ENCODE measurements at places on chromosomes 6 and 20. TPM values are rescaled to one million over a fixed set of nuclear protein-coding genes. Genes with fewer than 3 reads are reported as not detected.

The PDE7B gene
- polyA plus RNA-seq = 4.6 TPM

The OTOR gene
- polyA plus RNA-seq = not detected

The PLG gene
- polyA plus RNA-seq = 211 TPM

The HLA-DMA gene
- polyA plus RNA-seq = 101 TPM

DNA sequence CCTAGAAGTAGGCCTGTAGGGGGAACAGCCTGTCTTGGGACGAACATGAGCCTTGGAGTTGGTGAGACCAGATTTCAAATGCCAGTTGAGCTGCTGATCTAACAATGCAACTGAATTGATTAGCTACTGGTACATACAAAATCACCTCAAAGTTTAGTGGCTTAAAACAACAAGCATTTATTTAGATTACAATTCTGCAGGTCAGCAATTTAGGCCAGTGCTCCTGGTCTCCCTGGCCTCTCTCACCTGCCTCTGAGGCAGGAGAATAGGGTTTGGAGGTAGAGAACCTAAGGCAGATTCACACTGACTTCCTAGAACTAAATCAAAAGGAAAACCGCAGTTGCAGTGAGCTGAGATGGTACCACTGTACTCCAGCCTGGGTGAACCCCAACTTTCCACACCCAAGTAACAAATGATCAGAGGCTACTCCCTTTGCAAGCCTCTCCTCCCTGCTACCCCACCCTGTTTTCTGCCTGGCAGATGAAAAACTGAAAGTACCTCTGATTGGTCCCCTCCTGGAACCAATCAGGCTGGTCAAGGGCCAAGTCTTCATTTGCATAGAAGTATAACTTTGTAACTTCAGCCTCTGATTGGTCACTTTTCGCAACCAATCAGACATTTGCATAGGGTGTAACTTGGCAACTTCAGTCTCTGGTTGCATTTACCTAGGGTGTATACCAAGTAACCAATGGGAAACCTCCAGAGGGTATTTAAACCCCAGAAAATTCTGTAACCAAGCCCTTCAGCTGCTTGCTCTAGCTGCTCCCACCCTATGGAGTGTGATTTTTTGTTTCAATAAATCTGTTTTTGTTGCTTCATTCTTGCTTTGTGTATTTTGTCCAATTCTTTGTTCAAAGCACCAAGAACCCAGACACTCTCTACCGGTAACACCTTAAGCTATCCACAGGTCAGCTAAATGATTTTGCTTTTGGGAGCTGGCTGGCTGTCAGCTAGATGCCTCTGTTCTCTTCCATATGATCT, 8.1 kb upstream of the UBR2 start:
- DNase-seq = no peak

DNA sequence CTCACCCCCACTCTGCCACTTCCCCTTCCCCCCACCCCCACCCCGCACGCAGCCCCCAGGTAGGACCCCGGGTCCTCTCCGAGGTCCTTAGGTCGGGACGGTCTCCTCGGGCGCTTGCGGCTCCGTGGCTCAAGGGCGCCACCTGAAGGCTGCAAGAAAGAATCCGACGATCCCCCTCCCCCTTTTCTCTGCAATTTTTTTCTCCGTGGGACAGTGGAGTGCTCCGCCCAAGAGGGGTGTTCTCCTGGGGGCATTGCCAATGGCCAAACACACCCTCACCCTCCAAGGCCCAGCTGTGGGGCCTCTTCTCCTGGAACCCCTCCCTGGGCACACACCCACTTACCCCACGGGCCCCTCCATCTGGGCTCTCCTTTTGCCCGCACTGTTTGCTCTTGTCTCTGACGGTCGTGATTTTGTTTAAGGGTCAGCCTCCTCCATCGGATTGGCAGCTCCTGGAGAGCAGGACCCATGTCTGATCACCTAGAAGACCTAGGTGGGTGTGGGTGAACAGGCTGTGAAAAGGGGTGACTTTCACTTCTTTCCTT, 1.1 kb upstream of the TMEM74B start:
- no peak for DNase-seq

- DNase-seq = no peak
Observed at GRCh38 chr6:151374036-151374683, 17.2 kb downstream of the ZBTB2 start.

GRCh38 chr6:12578751-12579150, 137.8 kb upstream of the PHACTR1 start:
- DNase-seq = no peak

DNA sequence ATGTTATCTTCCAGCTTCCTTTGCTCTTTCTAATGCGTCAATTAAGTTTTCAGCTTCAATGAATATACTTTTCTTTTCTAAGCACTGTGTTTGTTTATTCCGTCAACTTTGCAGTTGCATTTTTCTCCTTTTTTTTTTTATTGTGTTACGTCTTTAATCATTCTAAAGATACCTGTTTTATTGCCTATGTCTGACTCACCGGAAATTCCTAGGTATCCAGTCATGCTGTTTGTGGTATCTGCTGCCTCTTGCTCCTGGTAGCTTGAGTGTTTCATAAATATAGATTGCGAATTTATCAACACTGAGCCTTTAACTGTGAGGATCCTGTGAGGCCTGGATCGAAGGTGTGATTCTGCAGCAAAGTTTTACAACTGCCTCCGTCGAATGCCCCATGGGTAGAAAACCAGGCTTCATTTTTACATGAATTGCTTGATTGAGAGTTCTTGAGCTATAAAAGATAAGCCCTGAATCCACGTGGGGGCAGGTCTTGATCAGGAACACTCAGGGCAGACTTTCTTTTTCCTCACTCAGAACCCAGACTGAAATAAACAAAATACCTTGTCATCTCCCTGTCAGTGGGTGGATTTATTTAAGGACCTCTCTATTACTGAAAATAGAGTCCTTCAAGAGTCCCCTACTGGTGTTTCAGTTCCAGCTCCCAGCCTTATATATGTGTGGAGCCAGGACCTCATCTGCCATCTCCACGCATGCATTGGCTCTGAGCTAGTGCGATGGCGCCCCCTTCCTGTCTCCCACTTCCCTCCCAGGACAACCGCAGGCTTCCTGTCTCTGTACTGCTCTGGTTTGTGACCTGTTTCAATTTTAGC, 60.1 kb upstream of the LRRC1 start:
- DNase-seq = no peak

GRCh38 chr20:1526310-1526709, 31.2 kb downstream of the SIRPD start:
- no peak for DNase-seq

GRCh38 chr6:72286911-72287311, 335.0 kb upstream of the KCNQ5 start:
- no peak for DNase-seq

DNA sequence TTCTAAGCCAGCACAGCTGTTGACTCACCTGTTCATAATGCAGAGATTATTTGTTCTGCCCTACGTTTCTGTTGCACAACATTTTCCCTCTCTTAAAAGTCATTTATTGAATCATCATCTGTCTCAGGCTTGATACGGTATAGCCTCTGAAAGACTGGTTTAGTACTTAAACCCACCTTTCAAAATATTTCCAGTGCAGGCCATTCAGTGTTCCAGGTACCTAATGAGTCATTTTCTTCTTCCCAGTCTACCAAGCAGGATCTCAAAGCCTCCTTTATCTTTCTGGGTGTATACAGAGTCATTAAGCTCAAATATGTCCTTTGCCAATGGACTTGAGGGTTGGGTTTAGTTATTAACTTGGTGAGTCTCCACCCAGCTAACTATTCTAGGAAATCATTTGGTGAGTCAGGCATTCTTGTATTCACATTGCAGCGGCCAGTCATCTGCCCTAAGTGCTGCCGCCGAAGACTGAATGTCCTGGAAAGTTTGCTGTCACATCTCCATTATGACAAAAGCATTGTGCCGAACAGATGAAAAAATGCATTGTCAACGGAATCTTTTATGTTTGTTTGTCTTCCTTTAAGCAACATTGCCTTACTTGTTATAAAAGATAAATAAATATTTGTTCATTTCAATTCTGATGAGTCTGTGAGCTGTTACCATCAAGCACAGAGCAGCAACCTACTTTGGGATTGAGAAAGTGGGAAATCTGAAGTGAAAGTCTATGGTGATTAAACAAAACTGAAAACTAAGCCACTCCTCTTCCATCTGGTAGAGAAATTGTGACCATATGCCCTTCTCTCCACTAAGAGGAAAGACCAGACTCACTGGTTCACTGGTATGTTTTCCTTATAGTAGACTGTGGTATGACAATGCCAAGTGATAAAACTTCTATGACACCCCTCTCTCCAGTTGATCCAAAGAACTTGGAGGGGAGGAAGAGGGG, 14.3 kb upstream of the FAM135A start:
- peak; percentile 68 for DNase-seq
